ENCODE measurements at places on chromosomes 5 and 9.

DNA sequence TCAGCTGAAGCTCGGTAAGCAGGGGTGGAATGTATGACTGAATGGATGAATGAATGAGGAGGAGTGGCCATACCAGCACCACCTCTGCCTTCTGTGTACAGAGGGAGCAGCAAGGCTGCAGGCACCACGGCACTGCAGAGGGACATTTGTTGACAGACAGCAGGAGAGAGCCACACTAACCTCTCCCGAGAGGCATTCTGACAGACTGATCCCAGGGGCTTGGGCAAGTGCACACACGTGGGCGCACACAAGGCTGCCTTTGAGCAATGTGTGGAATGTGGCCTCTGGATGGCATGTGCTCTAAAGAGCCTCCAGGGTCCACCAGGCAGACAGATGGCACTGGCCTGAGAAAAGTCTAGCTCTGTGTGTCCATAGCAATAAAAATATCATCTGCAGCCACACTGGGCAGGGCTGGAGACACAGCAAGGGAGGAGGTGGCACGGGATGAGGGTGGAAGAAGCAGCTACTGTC is 111.8 kb downstream of the ACTL7B start:
- no peak for DNase-seq

GRCh38 chr5:164431634-164432304 is 926.4 kb downstream of the MAT2B start:
- no peak for DNase-seq

DNA sequence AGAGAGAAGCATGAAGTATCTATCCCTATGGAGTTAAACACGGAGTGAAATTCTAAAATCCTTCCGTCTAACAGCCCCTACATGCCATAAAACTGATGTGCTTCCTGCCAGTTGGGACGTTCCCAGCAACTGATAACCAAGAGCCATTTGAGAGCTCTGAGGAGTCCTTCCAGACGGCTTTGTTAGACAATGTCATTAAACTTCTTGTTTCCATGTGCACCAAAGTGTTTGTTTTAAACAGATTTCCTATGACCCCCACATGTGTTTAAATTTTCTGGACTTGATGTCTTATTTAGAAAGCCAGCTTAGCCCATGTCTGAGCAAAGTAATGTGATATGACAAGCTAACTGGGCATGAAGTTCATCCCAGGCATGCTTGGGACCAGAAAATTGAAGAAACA is 57.2 kb upstream of the LPAR1 start:
- DNase-seq, result no peak

DNA sequence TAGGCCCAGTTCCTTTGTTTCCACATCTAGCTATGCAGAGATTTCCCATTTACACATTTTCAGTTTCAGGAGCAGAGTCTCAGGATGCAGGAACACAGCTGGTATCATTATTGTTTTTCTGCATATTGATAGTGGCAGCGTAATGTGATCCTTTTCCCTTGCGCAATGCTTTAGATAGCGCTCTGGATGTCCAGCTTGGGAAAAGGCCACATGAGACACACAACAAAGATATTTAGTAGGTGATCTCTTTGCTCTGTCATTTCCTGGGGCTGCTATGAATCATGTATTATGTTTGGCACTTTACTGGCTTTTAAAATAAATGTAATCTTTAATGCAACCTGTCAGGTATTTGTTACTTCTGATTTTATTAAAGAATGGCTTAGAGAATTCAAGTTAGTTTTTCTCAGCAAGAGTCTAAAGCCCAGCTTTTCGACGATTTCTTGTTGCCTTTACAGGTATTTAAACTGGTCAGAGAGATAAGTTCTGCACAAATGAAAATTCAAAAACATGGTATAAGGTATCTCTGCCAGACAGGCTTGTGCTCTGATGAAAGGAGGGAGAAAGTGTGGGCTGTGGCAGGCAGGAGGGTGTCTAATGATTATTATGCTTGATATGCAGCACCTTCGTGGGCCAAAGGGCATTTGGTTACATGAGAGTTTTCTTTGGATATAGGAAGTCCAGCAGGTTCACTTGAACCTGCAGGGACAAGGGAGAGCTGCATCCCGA is 42.2 kb downstream of the PTTG1 start:
- no peak for DNase-seq

DNA sequence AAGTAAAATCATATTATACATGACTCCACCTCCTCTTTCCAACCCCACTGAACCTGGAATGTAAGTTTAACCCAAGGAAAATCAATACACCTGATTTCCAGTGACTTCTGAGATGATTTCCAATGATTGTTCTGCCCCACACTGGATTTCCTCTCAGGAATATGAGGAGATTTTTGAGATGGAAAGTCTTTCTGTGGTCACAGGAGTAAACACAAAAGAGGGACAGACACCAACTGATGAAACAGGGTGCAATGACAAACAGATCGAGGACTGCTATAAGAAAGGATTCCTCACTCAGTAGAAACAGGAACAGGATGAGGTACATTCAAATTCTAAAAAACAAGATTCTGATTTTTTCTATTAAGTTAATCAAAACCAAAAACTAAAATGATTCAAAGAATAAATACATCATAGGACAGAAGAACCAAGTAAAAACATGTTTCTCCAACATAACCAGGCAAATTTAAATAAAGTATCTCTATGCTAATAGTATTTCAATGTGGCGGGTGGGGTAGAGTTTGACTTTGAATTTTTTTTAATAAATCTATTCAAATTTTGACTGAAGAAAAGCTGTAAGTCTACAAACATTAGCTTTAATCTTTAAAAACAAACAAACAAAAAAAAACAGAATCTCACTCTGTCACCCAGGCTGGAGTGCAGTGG is 42.1 kb downstream of the DTWD2 start:
- DNase-seq, result no peak

GRCh38 chr5:150036513-150036912 is 36.0 kb downstream of the HMGXB3 start:
- no peak for DNase-seq

DNA sequence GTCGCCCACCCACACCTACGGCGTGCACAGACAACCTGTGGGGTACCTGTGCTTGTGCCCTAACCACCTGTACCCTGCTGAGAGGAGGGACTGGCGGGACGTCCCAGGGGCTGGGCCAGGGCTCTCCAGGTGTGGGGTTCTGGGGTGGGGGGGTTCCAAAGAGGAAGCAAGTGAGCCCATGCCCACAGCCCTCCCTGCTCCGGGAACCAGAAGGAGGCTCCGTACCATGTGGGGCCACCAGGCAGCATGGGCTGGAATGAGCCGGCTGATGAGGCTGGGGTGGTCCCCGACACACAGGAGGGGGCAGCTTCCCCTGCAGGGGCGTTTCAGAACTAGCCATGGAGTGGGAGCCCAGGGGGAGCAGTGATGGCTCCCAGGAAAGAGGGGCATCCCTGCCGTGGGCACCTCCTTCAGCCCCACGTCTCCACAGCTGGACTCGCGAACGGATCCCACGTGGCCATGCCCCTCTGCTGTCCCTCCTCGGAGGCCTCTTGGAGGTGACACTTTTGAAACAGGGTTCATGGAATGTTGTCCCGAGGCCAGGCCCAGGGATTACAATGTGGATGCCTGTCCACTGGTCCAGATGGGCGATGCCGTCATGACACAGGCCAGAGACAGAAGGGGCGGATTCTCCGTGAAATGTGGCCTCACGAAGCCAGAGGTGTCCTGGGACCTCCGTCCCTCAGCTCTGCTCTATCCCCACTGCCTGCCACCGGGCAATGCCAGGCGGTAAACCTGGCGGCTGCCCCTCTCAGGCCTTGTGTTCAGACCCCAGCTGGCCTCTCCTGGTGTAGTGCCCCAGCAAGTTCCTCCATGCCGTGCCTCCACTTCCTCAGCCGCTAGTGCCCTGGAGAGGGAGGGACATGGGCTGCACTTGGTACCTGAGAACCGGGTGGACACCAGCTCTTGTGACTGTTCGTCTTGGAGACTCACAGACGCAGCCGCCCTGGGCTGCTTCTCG is 33.6 kb upstream of the IRX4 start:
- DNase-seq, result no peak

- no peak for DNase-seq
Observed at GRCh38 chr9:105158898-105159297, 85.6 kb upstream of the SLC44A1 start.

DNA sequence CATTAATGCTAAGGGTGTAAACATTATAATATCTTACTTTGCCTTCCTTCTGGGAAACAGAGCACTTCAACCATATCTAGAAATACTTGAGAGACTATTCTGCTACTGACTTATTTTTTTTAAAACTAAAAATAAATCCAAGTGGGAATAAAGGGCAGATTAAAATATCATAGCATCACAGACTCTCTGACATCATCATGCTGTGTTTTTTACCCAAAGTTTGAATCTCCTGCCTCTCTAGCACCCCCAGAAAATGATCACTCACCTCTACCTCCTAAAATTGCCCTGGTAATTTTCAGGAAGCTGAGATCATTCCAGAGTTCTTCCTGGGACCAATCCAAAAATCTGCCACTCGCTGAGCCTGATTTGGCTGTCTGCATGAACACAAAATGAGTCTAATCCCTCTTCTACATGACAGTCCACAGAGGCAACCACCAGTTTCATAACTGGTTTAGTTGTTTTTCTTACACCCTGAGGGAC is 813.8 kb upstream of the DMAC1 start:
- no peak for DNase-seq

- no peak for DNase-seq
Observed at GRCh38 chr5:93598091-93599000, 15.3 kb downstream of the NR2F1 start.

- DNase-seq, result peak; percentile 86
Observed at GRCh38 chr9:129143031-129143927, 32.1 kb downstream of the PTPA start.

Measured in CD4-positive, alpha-beta T cell treated with Interleukin-6 for 4 hours (primary cell).